ENCODE measurements at places on chromosomes 13 and 19.

GRCh38 chr13:75402787-75403186 is 79.2 kb downstream of the TBC1D4 start:
- no peak for DNase-seq

DNA sequence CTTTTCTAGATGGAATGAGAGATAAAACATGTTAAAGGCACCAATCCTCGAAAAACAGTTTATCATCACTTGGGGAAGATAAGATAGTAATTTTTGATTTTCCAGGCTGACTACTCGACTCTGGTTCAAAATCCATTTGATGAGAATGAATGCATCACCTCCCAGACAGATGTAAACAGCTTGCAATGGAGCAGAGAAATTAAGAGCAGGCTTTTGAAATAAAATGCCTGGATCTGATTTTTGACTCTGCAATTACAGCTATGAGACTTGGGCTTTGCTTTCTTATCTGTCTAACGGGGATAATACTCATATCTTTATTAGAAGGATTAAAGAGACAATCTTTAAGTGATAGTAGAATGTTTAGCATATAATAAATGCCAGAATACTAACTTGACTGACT is 1148.9 kb downstream of the OLFM4 start:
- no peak for DNase-seq

DNA sequence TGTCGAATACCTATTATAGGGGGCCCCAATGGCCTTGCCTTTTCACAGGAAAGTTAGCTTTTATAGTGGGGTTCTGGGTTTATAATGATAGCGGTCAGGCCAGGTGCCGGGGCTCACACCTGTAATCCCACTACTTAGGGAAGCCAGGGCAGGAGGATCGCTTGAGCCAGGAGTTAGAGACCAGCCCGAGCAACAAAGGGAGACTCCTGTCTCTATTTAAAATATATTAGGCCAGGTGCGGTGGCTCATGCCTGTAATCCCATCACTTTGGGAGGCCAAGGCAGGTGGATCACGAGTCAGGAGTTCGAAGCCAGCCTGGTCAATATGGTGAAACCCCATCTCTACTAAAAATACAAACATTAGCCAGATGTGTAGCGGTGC is 7.3 kb downstream of the RPS11 start:
- no peak for DNase-seq

DNA sequence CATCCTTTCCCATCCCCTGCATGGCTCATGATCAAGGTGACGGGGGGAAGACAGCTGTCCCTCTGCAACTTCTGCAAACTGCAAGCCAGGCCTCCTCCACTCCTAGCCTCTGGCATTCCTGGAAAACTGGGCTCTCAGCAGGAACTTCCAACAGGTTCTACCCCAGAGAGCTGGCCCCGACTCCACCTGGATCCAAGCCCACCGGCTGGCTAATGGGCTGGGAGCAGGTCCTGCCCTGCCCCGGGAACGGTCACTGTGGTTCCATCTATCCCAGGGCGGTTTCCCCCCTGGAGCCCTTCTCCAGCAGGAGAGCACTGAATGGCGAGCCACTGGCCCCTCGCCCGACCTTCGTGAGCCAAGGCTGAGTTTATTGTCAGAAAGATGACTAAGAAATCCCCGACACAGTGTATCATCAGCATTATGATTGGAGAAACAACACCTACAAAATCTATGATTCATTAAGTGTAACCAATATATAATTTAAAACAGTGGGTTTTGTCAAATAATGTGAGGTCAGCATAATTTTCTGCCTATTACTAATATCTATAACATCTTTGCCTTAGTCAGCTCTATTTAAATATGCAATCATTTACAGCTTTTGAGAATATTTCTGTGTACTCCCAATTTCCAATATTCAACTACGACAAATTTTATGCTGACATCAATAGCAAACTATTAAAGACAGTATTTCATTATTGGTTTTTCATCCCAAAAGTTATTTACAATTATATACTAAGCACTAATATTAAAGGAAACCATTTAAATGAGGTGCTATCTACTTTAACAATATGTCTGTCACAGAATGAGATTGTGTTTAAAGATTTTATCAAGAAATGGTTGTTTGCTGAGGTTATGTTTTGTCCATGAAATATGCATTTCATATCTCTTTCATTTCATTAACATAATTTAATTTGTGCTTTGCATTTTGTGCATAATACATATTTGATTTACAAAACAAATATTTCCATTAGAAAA is 133.0 kb downstream of the URI1 start:
- no peak for DNase-seq

DNA sequence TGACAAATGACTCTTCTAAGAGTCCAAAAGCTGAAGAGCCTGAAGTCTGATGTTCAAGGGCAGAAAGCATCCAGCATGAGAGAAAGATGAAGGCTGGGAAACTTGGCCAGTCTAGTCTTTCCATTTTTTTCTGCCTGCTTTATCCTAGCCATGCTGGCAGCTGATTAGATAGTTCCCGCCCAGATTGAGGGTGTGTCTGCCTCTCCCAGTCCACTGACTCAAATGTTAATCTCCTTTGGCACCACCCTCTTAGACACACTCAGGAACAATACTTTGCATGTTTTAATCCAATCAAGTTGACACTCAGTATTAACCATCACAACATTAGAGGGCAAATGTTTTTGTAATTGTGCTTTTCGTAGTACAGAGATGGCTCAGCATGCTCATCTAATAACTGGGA is 267.5 kb upstream of the KLHL1 start:
- DNase-seq, result no peak

GRCh38 chr13:109744512-109745051 is 41.8 kb downstream of the IRS2 start:
- no peak for DNase-seq

GRCh38 chr13:112959701-112960542 is 9.1 kb upstream of the MCF2L start:
- DNase-seq, result no peak

DNA sequence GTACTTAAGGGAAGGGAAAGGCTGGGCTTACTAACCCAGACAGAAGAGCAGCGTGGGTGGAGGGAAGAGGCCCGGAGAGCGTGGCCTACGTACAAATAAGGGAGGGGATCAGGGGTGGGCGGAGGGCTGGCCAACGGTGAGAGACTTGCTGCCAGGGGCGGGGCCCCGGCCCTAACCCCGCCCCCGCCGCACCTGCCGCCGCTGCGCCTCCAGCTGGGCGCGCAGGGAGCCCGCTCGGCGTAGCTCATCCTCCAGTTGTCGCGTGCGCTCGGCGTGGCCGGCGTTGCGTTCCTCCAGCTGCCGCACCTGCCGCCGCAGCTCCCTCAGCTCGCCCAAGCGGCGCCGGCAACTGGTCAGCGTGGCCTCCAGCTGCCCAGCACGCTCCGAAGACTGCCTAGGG is 5.7 kb downstream of the HOOK2 start:
- DNase-seq, result peak; percentile 70

- no peak for DNase-seq
Observed at GRCh38 chr19:2574478-2574931, 98.6 kb downstream of the GADD45B start.

DNA sequence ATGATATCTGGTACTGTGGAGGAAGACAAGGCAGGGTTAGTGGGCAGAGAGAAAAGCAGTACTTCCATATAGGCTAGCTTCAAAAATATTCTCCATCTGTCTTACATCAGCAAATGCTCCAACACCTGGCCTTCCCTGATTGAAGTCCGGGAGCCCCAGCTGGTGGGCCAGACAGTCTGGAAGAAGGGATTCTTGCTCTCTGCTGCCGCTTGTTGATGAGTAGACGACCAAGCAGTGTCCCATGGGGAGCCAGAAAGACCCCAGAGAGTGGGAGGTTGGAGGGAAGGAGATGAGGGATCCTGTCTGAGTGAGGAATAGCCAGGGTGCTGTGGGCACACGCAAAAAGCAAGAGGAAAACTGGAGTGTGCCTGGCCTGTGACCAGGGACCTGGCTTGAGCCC is 95.1 kb downstream of the ATP8A2 start:
- no peak for DNase-seq

GRCh38 chr19:2774083-2774679 is 8.9 kb downstream of the SGTA start:
- no peak for DNase-seq

DNA sequence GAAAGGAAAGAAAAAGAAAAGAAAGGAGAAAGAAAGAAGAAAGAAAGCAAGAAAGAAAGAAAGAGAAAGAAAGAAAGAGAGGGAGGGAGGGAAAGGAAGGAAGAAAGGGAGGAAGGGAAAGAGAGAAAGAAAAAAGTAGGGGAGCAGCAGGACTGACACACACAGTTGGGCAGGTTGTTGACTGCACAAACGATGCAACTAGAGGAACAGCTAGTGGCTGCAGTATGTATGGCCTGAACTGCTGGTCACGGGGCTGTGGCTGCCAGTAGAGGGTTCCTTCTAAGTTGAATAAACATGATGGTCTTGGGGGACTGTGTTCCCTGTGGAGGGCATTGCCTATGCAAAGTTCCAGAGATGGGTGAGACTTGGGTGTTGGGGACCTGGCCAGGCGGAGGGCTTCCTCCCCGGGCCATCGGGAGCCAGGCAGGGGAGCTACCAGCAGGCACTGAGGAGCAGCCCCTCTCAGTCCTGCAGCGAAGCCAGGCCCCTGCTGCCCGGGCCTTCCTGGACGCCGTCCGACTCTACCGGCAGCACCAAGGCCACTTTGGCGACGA is 16.7 kb upstream of the COLGALT1 start:
- no peak for DNase-seq

DNA sequence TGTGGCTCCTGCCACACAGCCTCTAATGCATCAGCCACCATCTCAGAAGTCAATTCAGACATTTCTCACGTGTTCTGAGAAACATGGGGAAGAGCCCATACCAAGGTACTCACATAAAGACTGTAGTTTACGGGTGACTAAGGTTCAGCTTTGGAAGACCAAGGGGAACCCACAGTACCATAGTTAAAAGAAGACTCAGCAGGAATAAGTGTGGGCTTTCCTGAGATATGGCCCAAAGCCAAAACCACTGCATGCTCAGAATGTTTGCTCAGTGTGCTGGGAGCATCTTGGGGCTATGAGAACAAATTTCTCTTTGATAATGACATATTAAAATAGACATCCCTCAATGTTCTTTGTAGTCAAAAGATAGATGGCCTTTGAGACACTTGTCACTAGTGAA is 283.8 kb downstream of the DCT start:
- no peak for DNase-seq

DNA sequence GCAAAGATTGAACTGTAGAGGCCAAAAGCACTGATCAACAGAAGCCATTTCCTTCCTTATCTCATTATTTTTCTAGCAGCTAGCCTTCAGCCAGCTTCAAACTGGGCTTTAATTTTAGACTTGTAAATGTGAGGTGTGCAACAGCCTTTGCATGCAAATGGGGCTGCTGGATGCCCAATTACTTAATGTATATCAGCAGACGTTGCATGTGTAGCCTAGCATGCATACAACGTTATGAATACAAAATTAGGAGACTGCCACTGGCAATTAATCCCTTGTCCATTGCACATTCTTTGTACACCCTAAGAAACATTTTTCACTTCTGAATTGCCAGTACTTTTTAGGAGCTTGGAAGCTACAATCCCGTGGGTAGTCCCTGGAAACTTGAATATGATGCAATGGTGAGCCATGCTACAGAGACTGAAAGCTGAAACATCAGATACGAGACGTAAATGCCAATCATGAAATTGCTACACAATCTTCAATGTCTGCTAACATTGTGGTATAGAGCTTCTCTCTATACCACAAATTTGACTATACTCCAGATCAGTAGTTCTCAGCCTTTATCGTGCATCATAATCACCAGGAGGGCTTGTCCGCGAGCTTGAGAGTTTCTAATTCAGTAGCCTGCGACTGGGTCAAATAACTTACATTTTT is 20.2 kb downstream of the EPSTI1 start:
- DNase-seq, result no peak

DNA sequence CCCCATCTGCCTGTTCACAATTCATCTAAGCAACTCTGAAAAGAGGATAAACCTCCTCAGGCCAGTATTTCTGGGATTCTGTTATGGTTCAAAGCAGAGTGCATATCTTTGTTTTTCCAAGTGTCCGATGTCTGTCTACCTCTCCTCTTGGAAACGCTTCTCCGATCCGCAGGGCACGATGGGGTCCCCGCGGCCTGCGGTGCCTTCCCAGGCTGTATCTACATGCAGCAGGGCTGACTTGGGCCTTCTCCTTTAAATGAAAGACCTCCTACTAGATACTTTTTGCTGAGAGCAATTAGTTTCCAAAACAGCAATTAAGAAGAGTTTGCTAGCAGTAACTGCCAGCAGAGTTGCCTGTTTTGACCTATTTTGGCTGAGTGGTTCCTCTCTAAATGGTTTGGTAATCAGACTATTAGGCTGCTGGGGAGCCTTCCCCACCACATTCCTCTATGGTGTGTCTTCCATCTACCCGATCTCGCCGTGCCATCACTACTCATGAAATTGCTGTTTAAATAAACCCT is 23.5 kb downstream of the COL4A2 start:
- DNase-seq, result no peak

DNA sequence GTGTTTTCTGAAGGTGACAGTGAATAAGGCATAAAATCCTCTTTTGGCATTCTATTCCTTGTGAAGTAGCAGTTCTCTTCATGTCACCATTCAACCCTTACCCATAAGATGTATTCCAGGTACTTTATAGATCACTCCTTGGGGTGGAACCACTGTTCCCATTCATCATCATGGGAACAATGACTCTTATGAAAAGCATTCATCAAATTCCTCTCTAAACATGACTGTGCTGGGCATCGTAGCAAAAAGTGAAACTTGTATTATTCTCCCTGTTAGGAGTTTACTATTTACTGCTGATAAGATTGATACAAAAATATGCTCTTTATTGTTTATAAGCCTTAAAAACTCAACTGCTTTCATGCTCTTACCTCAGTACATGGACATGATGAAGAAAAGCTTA is 793.4 kb downstream of the LIG4 start:
- no peak for DNase-seq

DNA sequence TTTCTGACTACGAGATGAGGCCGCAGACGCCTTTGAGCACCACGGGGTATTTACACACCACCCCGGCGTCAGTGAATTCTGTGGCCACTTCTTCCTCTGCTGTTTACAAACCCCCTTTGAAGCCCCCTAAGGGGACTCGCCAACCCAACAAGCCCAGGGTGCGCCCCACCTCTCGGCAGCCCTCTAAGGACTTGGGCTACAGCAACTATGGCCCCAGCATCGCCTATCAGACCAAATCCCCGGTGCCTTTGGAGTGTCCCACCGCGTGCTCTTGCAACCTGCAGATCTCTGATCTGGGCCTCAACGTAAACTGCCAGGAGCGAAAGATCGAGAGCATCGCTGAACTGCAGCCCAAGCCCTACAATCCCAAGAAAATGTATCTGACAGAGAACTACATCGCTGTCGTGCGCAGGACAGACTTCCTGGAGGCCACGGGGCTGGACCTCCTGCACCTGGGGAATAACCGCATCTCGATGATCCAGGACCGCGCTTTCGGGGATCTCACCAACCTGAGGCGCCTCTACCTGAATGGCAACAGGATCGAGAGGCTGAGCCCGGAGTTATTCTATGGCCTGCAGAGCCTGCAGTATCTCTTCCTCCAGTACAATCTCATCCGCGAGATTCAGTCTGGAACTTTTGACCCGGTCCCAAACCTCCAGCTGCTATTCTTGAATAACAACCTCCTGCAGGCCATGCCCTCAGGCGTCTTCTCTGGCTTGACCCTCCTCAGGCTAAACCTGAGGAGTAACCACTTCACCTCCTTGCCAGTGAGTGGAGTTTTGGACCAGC is 5.3 kb downstream of the SLITRK5 start:
- no peak for DNase-seq

Measured in T-helper 17 cell (primary cell).